ENCODE measurements at places on chromosomes 7 and 10. TPM values are rescaled to one million over a fixed set of nuclear protein-coding genes. Genes with fewer than 3 reads are reported as not detected.

TAF6 gene
- 33.7 TPM for total RNA-seq

ITIH5 gene
- 9.6 TPM for total RNA-seq

DNA sequence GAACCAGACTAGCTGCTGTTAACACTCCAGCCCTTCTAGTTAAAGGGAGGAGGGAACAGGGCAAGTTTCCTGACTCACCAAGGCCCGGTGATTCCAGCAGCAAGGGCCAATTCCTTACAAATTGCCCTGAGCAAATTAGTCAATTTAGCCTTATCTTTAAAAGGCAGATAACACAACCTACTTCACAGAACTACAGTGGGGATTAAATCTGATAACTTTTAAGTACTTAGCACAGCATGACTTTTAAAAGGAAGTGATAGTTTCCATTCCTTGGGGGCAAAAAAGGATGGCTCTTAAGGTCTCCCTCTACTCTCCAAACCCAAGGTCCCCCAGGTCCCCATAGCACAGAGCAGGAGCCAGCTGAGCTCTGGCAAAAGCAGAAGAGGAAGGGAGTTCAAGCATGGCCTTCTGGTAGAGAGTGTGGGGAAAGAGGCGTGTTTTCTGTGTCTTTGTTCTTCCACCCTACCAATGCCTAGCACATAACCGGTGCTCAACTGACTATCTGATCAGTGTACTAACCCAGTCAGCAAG is 4.0 kb downstream of the CDCA7L start:
- no peak for DNase-seq
- H3K27me3 ChIP-seq = no peaks in the 10 kb centered on the region
- H3K27ac ChIP-seq = peak overlapping the region; percentile 57
- H3K4me3 ChIP-seq = no peak overlapping the region
- no peaks in the 10 kb centered on the region for H3K4me1 ChIP-seq

- no peaks in the 10 kb centered on the region for H3K4me1 ChIP-seq
- H3K36me3 ChIP-seq = no peaks in the 10 kb centered on the region
Measured at GRCh38 chr10:128221117-128221516, 94.9 kb upstream of the MKI67 start.
